ENCODE measurements at places on chromosomes 7 and 10. TPM values are rescaled to one million over a fixed set of nuclear protein-coding genes. Genes with fewer than 3 reads are reported as not detected.

GRID1 gene
- total RNA-seq: not detected

CYP3A4 gene
- total RNA-seq: not detected

MBL2 gene
- not detected for total RNA-seq

RBM48 gene
- 11.4 TPM for total RNA-seq

SAMD9 gene
- total RNA-seq: 16.8 TPM

SLC13A4 gene
- total RNA-seq: not detected

ADAMTS14 gene
- not detected for total RNA-seq

BICC1 gene
- 3.9 TPM for total RNA-seq
